ENCODE measurements at places on chromosomes 5 and 9.

- no peak for DNase-seq
Measured at GRCh38 chr9:136992819-136993369, 672 bp downstream of the PAXX start.

DNA sequence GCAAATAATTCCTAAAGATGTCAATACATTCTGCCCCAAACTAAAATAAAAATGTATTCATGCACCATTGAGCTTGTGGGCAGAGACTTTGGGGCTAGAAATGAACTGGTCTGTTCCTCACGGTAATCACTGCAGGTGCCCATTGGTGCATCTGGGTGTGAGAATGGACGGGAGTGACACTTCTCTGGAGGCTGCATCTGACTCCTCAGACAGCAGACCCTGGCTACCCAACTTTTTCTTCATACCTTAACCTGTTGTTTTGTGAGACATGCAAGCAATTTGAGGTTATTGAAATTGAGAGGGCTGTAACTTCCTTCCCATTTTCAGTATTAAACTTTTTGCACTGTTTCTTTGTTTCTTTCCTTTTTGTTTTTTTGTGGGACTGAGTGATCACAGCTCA, 333.4 kb downstream of the ICE1 start:
- DNase-seq, result no peak

DNA sequence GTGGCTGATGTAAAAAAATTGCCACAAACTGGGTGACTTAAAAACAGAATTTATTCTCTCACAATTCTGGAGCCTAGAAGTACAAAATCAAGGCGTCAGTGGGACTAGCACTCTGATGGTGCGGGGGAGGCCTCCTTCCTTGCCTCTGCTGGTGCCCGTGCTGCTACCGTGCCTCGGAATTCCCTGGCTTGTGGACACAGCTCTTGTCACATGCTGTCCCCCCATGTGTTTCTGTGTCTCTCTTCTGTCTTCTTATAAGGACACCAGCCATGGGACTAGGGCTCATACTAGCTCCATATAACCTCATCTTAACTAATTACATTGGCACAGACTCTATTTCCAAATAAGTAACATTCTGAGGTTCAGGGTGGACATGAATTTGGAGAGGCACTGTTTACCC, 242.3 kb upstream of the IRX2 start:
- DNase-seq, result no peak

DNA sequence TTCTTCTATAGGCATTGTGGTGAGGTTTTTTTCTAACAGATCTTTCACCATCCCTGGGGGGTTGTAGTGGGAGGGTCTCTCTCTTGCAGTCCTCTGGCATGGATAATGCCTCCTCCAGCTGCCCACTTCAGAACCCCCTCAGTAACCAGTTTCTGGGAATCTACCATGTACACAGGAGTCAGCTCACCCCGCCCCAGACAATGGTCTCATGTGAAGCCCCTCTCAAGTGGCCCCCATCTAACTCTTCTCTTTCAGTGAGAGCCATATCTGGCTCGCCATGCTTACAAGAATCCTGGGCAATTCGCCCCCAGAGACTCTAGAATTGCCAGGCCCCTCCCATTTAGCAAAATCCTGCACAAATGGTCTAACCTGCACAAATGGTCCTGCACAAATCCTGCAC, 144.4 kb upstream of the FSTL4 start:
- no peak for DNase-seq

DNA sequence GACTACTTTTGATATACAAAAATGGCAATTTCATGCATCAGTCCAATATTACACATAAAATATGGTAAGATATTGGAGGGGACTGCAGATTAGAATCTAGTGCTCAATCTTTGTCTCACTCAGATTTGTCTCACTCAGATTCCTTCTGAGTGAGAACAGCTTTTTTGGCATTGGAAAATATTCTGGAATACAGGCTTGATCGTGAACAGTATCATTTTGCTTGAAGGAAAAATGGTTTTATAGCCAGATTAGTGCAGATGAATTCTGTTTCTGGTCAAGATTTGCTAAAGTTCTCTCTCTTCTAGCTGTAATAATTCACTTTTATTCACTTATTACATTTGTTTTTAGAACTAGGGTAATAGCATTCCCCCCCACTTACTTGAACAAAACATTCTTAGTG, 51.2 kb downstream of the MAN2A1 start:
- DNase-seq, result no peak

- DNase-seq, result no peak
Measured at GRCh38 chr9:133939171-133939785, 52.8 kb downstream of the VAV2 start.

- no peak for DNase-seq
Measured at GRCh38 chr5:8333977-8334376, 465.0 kb downstream of the MTRR start.

DNA sequence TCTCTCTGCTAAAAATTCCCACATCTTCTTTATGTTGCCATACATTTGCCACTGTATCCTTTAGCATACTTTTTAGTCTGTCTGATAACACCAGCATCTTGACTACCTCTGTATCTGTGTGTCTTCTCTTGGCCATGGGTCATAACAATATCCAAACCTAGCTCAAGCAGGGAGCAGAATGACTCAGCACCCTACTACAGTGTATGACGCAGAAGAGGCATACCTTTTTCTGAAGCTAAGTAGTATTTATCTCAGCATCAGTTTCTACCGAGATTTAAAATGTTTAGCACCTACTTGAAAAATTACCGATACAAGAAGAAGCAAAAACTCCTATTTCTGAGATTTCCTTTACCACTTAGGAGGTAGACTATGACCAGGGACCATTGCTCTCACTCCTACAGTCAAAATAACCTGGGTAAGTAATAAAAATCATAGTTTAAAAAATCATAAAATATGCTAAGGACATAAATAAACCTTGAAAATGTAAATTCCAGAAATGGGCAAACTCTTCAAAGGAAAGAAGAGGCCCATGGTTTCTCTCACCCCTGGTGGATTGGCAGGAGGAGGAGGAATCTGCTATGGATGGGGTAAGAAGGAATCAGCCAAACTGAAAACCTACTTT, 286.5 kb downstream of the MAST4 start:
- DNase-seq, result no peak

- no peak for DNase-seq
Measured at GRCh38 chr5:170053896-170054295, 51.8 kb upstream of the FOXI1 start.

DNA sequence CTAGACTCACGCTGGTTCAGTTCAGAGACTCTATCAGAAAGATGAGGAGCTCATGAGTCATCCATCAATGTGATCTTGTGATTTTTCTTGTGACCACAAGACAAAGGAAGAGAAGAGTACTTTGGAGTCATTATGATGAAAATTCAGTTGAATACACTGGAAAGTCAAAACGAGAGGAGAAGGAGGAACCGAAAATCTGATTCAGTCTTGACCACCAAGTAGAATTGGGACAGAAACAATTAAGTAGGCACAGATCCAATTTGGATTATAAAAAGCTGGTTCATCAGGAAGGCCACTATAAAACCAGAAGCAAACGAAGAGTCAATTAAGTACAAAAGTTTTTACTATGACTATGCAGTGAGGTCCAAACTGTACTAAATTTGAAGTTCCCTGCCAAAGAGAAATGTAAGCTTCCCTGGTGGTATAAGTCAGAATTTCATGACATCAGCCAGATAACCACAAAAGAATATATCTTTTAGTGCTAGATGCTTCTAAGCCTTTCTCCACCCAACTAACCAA, 90.9 kb downstream of the THBS4 start:
- peak; percentile 73 for DNase-seq

- DNase-seq, result no peak
Measured at GRCh38 chr5:172043865-172044264, 37.4 kb upstream of the FBXW11 start.

DNA sequence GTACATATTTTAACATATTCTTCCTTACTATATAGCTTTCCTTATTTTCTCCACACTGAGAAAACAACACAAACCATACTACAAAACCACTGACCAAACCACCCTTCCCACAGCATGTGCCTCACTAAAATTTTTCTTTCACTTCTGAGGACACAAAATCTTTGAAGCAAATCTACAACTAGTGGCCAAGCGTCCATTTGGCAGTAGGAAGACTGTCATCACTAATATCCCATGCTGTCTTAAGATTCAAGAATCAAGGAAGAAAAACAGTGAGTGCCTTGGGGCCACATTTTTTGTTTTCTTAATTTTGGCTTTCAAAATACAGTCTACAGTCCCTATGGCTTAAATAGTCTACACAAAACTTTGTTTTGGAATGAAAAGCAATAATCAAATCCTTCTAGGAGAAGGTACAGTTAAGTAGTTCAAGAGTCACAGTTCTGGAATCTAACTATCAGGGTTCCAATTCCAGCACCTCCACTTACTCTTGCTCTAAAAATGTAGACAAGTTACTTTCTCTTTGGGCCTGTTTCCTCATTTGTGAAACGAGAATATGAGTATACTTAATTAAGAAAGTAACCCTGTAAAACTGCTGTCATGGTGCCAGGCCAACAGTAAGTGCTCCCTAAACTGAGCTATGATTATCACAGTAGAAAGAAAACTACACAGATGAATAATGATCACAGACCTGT, 227.9 kb downstream of the BNC2 start:
- no peak for DNase-seq

DNA sequence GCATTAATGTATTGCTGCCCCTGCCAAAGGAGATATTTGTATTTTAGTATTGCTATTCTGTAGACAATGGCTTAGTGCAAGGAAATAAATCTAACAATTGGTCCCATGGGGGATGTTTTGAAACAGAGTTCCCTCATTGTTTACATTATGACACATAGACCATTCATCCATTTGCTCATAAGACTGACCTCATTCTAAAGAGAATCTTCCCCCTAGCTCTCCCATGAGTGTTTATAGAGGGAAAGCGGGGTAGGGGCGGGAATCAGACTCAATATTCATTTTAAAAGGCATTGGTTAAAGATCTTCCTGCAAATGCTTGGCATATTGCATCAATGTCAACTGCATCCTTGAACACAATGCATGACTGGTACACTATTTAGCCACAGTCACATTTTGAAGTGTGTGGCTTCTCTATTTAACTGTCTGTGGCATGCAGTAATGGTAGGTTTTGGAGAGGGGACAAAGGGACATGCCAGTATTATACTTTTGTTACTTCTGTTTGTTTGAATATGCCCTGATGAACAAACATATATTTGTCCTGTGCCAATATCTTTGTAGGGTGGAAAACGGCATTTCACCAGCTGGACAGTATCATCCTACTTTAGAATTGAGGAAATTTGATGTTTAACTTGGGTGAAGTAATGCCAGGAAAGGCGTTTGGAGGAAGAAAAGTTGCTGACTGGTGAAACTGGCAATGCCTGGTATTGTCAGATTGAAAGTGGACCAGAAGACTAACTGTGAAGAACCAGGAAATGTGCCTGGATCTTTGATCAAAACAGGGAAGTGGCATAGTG, 84.1 kb upstream of the MEGF10 start:
- DNase-seq, result peak; percentile 21

GRCh38 chr9:136268735-136269134, 23.1 kb upstream of the QSOX2 start:
- DNase-seq, result no peak

DNA sequence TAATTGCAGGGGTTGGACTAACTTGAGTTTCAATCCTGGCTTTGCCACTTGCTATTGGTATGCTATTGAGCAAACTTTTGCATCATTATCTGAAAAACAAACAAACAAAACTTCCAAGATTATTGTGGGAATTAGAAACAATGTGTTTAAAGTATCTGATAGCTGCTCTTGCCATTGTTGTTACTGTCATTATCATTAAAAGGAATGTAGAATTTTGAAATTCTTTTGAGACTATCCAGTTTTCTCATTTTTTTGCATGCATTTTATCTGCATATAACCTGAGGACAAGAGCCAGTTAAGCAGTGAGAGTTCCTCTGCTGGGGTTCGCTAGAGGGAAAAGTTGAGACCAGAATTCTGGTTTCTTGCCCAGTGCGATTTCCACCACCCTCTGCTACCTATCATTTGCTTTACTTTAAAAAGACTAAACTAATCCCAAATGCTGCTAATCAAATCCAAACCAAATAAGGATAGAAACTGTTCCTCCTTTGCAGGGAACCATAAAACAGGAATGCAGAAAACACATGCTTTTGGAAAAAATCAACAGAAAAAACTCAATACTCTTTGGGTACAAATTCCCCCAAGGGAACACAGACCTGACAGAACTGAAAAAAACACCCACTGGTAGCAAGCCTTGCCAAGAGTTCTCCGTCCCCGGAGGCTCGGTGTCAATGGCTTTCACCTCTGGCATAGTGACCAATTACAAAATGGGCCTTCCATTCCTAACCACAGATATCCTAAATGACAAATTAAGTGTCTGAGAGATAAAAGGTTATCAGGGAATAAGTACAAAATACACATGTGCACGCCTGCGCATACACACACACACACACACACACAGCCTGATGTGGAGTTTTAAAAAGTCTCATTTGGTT, 373.7 kb downstream of the ARL15 start:
- peak; percentile 61 for DNase-seq

DNA sequence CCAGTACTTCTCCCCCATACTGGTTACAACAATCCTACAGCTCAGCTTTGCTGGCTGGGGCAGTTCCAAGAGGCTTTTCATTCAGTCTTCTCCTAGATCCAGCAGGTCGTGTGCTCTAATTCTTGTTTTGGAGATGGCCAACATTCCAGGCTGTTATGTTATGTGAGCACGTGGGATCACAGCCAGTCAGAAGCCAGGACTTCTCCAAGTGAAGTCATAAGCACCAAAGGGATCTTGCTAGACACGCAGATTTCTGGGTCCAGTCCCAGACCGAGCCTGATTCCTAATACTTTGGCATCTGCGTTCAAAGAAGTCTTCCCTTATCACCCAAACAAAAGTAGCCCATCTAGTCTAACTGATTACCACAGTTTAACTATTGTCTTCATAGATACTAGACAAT, 1.4 kb upstream of the LARP1 start:
- DNase-seq, result peak; percentile 91

- no peak for DNase-seq
Measured at GRCh38 chr5:107403228-107403953, 267.3 kb downstream of the EFNA5 start.

DNA sequence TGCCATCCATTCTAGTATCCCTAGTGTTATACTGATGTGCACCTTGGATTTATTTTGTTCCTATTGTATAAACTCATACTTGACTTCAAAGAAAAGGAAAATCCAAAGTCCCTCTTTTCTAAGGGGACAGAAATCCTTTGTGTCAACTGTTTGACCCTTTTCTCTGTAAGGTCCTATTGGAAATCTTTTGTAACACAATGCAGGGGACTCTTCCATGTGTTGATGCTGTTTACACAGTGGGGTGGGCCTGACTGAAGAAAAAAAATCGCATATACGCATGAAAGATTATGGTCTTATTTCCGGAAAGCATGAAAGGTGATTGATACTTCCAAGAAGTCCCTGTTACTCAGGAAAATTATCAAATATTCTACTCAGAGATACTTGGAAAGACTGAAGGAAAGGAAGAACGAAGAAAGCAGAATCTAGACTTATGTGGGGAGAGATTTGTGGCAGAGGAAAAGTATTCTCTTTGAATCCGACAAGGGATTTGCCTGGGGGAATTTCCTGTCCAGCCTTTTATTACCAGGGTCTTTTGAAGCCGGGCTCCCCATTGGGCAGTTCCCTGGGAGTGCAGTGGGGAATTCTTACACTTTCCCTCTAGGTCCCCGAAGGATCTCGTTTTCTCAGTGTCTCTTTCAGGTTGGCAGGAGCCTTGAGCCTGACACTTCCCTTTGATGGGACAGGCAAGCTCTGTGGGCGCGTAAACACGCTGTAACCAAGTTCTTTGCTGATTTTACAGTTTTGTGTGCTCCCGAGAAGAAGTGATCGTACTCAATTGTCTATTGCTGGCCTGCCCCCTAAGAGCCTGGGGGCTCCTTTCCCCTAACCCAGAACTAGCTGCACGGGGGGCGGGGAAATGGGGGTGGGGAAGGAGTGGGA, 779 bp upstream of the VCAN start:
- no peak for DNase-seq

Measured in AG09309 (cell line).